GM03348 (cell line): ENCODE measurements at places on chromosomes 7 and 10.
A peak's percentile ranks its signal among the peaks of the same experiment; 100 is the strongest.

DNA sequence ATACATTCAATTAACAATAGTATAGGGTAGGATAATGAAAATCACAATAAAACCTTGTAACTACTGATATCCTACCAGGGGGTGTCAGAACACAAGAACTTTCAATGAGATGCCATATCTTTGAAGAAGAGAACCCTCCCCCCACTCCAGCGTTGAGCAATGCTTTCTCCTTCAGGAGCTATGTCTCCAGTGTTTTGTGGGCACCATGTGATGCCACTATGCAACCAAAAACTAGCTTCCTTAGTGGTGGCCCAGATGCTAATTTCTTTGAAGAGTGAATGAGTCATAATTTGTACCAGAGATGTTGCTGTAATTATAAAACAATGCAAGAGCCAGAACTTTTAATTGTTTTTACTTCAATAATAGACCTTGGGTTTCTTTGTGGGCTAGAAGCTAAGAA lies 76.0 kb upstream of the ADO start:
- peak; percentile 21 for DNase-seq

GRCh38 chr10:13847201-13847631 lies 260.5 kb downstream of the PRPF18 start:
- DNase-seq = no peak

DNA sequence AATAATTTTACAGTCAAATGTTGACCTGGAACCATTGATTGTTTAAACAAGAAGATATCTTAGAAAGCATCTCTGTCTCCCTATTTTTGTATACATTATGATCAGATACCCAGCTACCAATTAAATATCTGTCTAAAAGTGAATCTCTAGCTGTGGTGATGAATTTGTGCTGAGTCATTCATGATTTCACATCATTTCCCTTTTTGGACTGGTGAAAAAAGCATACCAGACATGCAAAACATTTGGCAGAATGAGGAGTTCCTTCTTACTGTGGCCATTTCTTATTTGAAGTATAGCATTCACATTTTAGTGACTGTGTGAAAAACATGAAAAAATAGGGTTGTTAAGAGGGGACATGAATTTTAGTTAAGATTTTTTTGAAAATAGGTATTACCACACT lies 98.0 kb upstream of the GATA3 start:
- peak; percentile 79 for DNase-seq

GRCh38 chr7:80843018-80843677 lies 75.7 kb downstream of the SEMA3C start:
- DNase-seq = no peak

- no peak for DNase-seq
Measured at GRCh38 chr10:52106011-52106410, 208.1 kb upstream of the DKK1 start.

- no peak for DNase-seq
Measured at GRCh38 chr7:22477262-22477661, 22.7 kb downstream of the STEAP1B start.

DNA sequence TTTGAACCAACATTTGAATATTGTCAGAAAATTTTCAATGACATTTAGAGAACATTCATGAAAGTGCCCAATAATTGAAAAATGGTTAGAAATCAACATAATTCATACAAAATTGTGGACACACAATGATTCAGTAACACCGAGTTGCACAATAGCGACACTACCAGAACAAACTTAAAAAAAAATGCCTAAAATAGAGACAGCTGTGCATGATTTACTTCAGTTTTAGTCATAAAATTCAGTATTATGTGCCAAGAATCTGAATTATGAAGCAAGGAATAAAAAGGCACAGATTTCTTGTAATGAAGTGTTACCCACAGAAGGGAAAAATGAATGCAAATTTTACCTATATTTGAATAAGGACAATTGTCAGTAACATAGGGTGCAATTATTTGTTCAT lies 396.0 kb downstream of the SEMA3D start:
- peak; percentile 40 for DNase-seq

DNA sequence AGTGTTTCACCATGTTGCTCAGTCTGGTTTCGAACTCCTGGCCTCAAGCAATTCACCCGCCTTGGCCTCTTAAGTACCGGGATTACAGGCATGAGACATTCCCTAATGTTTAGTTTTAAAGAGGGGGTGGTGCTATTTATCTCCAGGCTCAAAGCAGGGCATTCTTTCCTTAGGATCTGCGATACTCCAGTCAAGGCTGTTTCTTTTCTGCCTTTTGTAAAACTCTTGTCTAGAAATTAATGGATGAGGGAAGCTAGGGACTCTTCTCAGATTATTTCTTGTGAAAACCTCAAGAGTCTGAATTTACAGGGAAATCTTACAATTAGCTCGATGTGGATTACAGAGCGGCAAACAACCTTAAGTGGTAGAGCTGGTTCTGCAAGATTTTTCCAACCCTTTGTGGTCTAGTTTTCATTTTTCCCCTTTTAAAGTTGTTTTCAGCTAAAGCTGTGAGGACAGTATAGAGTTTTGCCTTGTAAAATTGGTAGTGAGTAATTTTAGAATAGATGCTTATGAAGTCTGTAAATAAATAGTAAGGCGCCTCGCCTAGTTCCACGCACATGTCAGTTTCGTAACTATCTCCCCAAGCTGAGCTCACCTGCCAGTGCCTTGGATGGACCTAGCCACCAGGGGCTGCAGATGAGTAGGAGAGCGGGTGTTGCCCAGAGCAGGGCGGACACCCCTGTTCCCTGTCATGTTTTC lies 53.1 kb downstream of the CUX1 start:
- no peak for DNase-seq

- DNase-seq = no peak
Measured at GRCh38 chr10:65294329-65294728, 1631.5 kb upstream of the LRRTM3 start.

DNA sequence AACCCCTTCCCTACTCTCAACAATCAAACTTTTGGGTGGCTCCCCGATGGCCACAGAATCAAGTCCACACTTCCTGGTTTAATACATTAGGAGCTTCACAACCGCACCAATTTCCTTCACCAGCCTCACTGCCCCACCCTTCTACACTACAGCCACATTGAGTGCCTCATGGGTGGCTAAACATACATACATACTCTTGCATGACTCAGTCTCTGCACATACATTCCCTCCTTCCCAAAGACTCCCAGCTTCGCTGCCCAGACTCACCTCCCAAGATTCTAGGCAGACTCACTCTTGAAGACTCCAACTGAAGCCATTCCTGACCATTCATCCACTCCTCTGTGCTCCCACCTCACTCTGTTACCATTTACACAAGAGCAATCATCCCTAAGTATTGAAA lies 15.9 kb downstream of the VPS41 start:
- no peak for DNase-seq

DNA sequence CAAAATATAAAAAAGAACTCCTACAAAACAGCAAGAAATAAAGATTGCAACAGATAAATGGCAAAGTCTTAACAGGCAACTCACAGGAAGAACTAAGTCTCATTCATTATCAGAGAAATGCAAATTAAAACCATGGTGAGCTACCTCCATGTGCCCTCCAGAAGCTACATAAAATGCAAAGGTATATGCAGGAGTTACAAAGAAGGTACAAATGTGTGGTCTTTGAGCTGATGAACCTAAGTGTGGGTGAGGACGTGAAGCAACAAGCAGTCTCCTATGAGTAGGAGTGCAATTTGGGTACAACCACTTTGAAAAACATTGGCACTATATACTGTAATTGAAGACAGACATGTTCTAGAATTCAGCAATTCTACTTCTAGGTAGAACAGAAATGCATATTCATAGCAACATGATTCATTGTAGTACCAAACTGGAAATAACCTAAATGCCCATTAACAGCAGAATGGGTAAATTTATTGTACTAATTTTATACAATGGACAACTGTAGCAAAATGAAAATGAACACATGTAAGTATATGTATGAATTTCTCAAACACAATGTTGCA lies 61.6 kb upstream of the KCNMA1 start:
- DNase-seq = no peak

GRCh38 chr7:1404898-1405548 lies 54.2 kb downstream of the MICALL2 start:
- no peak for DNase-seq

GRCh38 chr10:13105184-13105583 lies 5.2 kb downstream of the OPTN start:
- no peak for DNase-seq

DNA sequence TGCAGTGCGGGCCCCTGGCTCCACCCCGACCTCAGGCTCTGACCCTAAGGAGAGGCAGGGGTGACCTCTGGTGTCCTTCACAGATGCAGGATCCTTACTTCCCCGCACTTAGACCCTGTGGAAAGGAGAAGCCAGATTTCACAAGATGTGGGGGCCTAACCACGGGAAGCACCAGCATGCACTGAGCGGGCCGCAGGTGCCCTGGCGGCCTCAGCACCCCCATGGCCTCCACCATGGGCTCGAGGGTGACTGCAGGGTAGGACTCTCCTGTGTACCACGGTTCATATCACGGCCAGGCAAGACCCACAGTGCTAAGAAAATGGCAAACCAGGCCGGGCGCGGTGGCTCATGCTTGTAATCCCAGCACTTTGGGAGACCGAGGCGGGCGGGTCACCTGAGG lies 410.0 kb upstream of the FOXK1 start:
- no peak for DNase-seq

GRCh38 chr10:103125323-103126267 lies 67.5 kb downstream of the NT5C2 start:
- DNase-seq = no peak

DNA sequence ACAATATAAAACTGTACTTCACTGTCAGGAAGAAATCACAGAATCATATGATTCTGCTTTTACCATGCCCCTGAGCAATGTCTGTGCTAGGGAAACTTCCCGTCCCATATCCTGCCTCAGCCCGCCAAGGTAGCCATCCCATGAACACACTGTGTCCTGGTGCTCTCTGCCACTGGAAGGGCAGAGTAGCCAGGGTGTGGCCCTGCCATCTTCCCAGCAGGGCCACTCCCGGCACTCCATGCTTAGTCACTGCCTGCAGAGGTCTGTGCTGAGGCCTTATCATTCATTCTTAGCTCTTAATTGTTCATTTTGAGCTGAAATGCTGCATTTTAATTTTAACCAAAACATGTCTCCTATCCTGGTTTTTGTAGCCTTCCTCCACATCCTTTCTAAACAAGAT lies 31.8 kb downstream of the AP3M1 start:
- peak; percentile 42 for DNase-seq

GRCh38 chr10:30057894-30058556 lies 1.4 kb downstream of the JCAD start:
- DNase-seq = peak; percentile 31

- DNase-seq = no peak
Measured at GRCh38 chr10:10208196-10208595, 809.5 kb upstream of the CELF2 start.

DNA sequence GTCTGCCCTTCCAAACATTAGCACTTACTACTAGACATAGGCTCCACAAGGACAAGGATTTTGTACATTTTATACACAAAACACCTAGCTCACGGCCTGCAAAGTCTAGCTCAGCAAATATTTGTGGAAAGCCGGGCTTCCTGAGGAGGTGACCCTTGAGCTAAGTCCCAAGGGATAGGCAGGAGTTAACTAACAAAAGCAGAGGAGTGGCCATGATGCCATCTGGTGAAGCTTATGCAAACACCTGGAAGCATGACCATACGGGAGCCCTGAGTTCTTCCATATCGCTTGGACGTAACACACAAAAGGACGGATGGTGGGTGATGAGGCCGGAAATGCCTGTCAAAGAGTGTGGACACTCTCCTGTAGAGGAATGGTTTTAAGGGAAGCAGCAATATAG lies 25.9 kb upstream of the YAE1 start:
- DNase-seq = no peak

- DNase-seq = peak; percentile 54
Measured at GRCh38 chr10:78405231-78405630, 371.6 kb downstream of the RPS24 start.

DNA sequence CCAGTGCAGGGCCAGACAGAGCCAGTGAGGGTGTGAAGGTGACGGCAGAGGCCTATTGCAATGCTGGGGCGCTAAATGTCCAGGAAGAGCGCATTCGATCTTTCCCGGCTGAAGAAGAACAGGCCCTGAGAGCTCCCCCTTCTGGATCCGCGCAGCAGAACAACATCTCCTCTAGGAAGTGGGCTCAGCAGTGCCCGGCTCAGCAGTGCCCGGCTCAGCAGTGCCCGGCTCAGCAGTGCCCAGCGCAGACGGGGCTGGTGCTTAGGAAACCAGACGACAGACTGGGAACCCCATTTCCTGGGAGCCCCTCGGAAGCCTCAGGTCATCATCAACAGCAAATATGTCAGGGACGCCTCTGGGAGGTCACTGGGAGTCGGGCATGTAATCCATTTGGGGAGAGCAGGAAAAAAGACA lies 4.7 kb upstream of the NOS3 start:
- peak; percentile 83 for DNase-seq

DNA sequence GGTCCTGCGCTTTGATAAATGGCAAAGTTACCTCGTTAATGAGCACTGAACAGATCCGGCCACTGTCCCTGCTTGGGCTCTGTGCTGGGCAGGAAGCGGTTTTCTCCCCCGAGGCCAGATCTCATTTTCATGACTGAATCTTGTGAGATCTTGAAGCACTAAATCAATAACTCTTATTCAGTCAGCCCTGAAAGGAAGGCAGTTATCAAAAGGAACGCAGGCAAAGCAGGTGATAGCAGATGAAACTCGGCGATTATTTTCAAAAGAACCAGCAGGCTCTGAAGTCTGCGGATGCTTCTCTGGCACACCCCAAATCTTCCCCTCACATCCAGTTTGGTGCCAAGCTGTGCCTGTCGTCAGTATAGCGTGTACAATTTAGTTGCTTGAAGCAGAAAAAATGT lies 228.7 kb downstream of the BAMBI start:
- DNase-seq = no peak

GRCh38 chr7:6175645-6176044 lies 96.8 kb downstream of the CYTH3 start:
- DNase-seq = peak; percentile 56

DNA sequence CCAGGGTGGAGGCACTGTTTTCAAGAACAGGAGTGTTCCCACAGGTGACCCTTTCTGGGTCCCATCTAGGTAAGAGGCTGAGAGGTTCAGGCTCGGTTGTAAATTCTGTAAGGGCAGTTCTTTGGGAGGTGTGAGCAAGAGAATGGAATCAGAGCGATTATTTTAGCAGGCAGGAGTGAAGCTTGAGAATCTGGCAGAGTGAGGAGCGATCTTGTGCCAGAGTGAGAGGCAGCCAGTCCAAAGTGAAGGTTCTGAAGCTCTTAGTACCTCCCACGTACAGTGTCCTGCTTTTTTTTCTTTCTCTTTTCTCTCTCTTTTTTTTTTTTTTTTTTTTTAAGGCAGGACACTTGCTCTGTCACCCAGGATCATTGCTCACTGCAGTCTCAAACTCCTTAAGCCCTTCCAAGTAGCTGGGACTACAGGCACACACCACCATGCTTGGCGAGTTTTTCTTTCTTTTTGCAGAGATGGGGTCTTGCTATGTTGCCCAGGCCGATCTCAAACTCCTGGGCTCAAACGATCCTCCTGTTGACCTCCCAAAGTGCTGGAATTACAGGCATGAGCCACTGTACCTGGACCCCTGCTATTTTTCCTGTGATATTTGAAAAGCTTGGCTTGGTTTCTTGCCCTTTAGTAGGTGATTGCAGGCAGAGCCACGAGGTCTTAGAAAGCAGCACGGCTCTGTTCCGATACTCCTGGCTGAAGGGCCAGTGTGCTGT lies 10.9 kb downstream of the POR start:
- no peak for DNase-seq
